Activated B cell treated with CpG ODN at 0.5 μM for 24 hours (primary cell): ENCODE measurements at places on chromosomes 1 and 21.

DNA sequence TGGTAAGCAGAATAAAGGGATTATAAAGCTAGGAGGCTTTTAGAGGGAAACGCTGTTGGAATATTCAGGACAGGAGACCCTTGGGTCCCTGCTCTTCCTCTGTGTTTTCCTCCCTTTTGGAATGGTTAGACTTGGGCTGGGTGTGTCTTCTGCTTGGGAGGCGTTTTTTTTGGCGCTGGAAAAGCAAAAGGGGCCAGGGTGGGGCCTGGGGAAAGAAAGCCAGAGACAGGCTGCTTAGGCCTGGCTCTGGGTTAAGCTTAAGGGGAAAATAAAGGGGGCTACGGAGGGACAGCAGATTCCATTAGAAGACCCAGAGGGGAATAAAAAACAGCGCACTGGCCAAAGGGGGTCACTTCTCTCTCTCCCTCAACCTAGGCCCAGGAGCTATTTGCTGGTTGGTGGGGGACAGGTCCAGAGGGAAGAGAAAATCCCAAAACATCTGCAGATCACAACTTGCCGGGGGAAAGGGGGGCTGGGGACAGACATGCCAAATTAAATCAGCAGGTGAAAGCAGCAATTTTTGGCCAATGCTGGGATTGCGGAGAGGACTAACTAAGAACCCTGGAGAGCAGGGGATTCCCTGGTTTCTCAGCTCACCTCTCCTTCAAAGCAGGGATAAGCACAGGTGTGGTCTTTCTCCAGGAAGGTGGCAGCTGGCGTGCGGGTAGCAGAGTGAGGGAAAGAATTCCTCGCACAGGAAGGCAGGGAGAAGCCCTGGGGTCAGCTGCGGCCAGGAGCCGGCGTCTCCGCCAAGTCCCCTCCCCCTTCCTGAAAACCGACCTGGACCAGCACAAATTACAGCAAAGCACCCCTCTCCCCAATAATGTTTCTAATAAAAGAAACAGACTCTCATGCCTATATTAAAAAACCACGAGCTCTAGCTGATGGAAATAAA lies 82.2 kb upstream of the AK4 start:
- no peak for DNase-seq

DNA sequence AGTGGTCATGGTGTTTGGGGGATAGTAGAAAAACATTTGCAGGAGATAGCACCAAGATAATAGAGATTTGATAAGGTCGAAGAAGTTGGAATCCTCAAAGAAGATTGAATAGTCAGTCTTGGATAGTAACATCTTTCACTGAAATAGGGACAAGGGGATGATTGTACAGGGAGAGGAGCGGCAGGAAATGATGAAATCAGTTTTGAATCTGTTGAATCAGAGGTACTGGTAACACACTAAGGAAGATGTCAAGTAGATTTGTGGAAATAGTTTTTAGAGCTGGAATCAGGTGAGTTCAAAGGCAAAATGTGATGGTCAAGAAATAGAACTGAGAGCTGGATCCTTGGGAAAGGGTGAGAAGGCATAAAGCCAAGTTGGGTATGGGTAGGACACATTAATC lies 26.5 kb downstream of the CAP1 start:
- DNase-seq = no peak

GRCh38 chr21:44974676-44975075 lies 34.8 kb downstream of the SLX9 start:
- DNase-seq = no peak

GRCh38 chr1:74357150-74357549 lies 122.0 kb downstream of the TNNI3K start:
- no peak for DNase-seq

GRCh38 chr1:8259498-8260290 lies 58.2 kb upstream of the SLC45A1 start:
- no peak for DNase-seq

- no peak for DNase-seq
Observed at GRCh38 chr1:18408656-18409370, 71.9 kb upstream of the KLHDC7A start.

DNA sequence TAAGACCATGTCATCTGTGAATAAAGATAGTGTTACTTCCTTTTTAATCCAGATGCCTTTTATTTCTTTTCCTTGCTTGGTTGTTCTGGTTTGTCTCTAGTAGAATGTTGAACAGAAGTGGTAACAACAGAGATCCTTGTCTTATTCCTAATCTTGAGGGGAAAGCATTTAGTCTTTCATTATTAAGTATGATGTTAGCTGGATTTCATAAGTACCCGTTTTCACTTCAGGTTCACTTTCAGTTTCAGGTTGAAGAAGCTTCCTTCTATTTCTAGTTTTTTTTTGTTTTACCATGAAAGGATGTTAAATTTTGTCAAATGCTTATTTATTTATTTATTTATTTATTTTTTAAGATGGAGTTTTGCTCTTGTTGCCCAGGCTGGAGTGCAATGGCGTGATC lies 22.3 kb upstream of the AGPAT3 start:
- DNase-seq = no peak

DNA sequence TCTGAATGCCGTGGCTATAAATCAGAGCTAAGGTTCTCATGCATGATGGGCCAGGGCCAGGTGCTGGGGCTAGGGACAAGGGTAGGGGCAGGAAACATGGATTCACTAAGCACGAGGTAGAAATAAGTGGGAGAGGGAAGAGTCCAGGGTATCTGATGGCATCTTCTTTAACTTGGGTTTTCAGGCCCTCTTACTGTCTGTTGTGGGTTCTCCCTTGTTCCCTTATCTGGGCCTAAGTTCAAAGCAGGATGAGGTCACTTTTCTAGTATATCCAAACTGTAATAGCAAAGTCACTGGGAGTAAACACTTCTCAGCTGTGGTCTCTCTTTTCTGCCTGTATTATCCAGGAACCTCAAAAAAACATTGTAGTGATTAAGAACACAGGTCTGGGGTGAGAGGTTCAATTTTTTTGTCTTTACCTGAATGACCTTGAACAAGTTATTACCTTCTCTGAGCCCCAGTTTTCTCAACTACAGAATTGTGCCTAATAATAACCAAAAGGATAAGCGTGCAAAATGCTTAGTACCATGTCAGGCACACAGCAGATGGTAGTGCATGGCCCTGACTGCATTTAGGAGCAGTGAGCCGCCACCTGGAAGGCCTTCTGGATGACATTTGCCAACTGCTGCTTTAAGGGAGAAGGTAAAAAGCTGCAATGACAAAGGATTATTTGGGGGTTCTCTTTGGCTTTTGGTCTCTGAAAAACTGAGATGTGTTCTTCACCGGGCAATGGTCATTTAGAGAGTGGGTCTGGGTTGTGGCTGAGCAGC lies 53.6 kb upstream of the A3GALT2 start:
- DNase-seq = no peak

- DNase-seq = no peak
Observed at GRCh38 chr1:225855503-225856300, 26.5 kb downstream of the TMEM63A start.

GRCh38 chr1:156090840-156091188 lies 8.5 kb upstream of the MEX3A start:
- DNase-seq = peak; percentile 81

- DNase-seq = no peak
Observed at GRCh38 chr1:110083061-110083865, 12.8 kb upstream of the ALX3 start.

- no peak for DNase-seq
Observed at GRCh38 chr1:4689271-4689935, 35.0 kb downstream of the AJAP1 start.

GRCh38 chr1:7535934-7536878 lies 234.9 kb upstream of the VAMP3 start:
- DNase-seq = no peak

DNA sequence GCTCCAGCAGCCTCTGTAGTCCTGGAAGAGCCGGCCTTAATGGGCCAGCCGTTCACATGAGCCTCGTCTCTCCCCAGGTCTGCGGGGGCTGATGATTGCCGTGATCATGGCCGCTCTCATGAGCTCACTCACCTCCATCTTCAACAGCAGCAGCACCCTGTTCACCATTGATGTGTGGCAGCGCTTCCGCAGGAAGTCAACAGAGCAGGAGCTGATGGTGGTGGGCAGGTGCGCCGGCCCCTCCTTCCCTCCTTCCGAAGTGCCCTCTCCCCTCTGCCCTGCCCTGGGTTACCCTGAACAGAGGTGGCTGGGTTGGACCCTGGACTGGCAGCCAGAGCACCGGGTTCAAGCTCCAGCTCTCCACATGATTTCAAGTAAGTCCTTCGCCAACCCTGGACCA lies 13.1 kb downstream of the SLC5A9 start:
- no peak for DNase-seq

DNA sequence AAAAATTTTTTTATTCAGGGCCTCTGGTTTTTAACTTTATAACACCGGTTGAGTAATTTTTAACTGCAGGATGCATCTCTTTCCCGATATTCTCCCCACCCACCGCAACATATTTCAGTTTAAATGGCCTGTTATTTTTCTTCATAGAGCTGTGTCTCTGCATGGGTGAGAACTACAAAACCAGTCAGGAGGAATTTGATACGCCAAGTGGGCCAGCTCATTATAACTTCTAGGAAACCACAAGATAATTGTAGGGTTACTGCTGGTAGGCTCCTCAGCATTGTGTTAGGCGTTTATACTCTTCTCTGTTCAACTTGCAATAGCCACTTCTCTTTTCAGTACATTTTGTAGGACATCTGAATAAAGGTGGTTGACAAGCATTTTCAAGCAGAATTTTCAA lies 169.7 kb downstream of the PBX1 start:
- no peak for DNase-seq

GRCh38 chr1:89732206-89732605 lies 88.6 kb upstream of the LRRC8D start:
- no peak for DNase-seq

DNA sequence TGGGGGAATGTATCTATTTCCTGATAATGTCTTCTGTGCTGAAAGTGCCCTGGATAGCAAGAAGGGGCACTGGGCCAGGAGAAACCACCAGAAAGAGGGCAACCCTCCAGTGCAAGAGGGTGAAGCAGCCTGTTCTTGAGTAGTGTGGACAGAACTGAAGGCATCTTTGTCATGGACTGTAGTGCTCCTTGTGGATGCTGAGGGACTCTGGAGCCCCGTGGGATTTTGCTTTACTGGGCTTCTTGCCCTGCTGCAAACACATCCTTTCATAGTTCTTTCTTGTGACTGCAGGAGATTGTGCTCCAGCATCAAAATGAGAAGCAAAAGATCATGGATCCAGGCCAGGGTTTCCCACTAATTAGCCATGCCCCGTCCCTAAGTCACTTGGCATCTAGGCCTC lies 300.6 kb downstream of the ZNF326 start:
- DNase-seq = no peak

- DNase-seq = no peak
Observed at GRCh38 chr1:169874229-169874628, 19.5 kb downstream of the SCYL3 start.

DNA sequence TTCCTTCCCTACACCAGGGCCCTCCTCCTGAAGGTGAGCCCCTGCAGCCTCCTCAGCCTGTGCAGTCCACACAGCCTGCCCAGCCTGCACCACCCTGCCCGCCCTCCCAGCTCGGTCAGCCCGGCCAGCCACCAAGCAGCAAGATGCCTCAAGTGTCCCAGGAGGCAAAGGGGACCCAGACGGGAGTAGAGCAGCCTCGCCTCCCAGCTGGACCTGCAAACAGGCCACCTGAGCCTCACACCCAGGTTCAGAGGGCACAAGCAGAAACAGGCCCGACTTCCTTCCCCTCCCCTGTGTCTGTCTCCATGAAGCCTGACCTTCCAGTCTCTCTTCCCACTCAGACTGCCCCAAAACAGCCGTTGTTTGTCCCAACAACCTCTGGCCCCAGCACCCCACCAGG lies 38.8 kb downstream of the ZBTB17 start:
- DNase-seq = no peak

GRCh38 chr1:22855668-22856606 lies 116.7 kb downstream of the LACTBL1 start:
- no peak for DNase-seq

- DNase-seq = no peak
Observed at GRCh38 chr1:27597516-27598294, 6.2 kb downstream of the AHDC1 start.

GRCh38 chr1:61285371-61285885 lies 203.1 kb downstream of the NFIA start:
- no peak for DNase-seq

GRCh38 chr1:183262628-183263200 lies 76.7 kb downstream of the LAMC2 start:
- DNase-seq = no peak
